Esophagus squamous epithelium (tissue), 5 donors: ENCODE measurements at places on chromosomes 5 and 9.

- DNase-seq = no peak
Observed at GRCh38 chr9:137168904-137169856, 671 bp downstream of the LRRC26 start.

DNA sequence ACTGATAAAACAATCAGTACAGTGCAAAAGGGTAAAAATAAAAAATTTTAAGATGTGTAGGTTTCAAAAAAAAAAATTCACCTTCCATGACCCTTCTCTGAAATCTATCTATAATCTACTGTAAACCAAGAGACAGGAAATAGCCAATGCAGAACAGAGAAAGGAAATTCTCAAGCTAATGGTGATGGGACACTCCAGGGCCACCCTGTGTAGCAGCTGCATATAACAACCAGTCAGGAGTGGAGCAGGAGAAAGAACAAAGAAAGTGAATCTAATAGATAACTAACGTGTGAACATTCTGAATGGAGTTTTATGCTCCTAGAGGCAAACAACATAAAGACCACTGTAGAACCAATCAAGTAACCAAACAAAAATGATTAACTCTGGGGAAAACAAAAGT, 16.6 kb downstream of the SPTLC1 start:
- DNase-seq = no peak

- no peak for DNase-seq
Observed at GRCh38 chr5:79686799-79687198, 2.8 kb upstream of the CMYA5 start.

- no peak for DNase-seq
Observed at GRCh38 chr9:77511525-77511924, 136.6 kb downstream of the GNA14 start.

- DNase-seq = no peak
Observed at GRCh38 chr5:158430166-158430797, 571.3 kb upstream of the CLINT1 start.

DNA sequence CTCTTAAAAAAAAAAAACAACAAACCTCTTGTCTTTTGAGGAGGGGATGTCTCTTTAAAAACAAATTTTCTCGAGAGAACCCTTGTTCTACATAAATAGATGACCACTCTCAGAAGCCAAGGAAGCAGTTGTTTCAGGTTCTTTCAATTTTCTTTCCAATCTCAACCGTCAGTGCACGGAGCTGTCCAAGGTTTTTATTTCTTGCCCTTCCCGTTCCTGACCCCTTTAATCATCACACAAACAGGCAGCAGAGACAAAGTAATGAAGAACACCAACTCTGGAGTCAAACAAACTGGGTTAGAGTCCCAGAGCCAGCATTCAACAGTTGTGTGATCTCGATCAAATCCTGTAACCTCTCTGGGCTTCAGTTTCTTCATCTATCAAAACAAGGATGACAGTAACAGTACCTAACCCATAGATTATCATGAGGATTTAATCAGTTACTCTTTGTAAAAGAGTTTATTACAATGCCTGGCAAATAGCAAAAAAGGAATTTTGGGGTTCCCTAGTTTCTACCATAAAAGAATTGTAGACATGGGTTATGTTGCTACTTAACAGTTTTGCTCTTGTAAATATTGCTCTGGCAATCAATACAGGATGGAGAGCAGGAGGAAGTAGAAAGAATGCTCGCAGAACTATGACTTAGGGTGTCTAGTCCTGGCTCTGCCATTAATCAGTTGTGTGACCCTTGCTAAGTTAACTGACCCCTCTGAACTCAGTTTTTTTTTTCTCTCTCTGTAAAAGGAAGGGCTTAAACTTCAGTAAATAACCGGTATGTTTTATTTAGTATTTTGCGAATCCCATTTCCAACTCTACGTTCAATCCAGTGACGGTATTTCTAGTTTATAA, 1.0 kb upstream of the NIM1K start:
- no peak for DNase-seq

GRCh38 chr9:93280661-93281259, 96.8 kb downstream of the WNK2 start:
- no peak for DNase-seq

GRCh38 chr9:137163365-137163715, 6.5 kb downstream of the LRRC26 start:
- DNase-seq = no peak
